Stimulated activated CD8-positive, alpha-beta memory T cell treated with anti-CD3 and anti-CD28 coated beads, Interleukin-4, amount 100 ng/mL, for 1 hour (primary cell): ENCODE measurements at places on chromosomes 12 and 14.

GRCh38 chr14:23578560-23579310 lies at the start of gene JPH4:
JPH4 (minus strand) TSS chr14:23578790; CDS start chr14:23577453, 1,337 bp downstream.
- DNase-seq = no peak

DNA sequence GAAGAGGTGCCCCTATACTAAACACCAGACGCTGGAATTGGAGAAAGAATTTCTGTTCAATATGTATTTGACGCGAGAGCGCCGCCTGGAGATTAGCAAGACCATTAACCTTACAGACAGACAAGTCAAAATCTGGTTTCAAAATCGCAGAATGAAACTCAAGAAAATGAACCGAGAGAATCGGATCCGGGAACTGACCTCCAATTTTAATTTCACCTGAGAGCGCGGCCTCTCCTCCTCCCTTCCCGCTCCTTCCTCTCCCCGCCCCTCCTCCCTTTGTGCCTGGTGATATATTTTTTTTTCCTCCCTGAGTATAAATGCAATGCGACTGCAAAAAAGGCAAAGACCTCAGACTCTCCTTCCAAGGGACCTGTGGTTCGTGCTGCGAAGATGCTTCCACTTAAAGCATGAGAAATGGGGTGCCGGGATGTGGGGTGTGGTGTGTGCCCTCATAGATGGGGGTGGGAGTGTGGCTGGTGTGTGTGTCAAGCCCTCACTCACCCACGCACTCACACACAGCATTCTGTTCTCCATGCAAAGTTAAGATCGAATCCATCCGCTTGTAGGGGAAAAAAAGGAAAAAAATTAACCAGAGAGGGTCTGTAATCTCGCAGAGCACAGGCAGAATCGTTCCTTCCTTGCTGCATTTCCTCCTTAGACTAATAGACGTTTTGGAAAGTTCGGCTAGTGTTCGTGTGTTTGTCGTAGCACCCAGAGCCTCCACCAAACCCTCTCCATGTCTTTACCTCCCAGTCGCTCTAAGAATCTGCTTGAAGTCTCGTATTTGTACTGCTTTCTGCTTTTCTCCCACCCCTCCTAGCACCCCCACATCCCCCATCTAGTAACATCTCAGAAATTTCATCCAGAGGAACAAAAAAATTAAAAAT lies 4.5 kb downstream of the HOXC10 start:
- no peak for DNase-seq

- no peak for DNase-seq
These were observed 482 bp upstream of the PSMC1 start for GRCh38 chr14:90255871-90256270.

- DNase-seq = no peak
These were observed 23.5 kb downstream of the FAM222A start for GRCh38 chr12:109737126-109737525.

- DNase-seq = no peak
These were observed 280.2 kb upstream of the PWP1 start for GRCh38 chr12:107405436-107405835.

GRCh38 chr14:36442824-36443241 lies 77.2 kb downstream of the NKX2-1 start:
- DNase-seq = no peak

DNA sequence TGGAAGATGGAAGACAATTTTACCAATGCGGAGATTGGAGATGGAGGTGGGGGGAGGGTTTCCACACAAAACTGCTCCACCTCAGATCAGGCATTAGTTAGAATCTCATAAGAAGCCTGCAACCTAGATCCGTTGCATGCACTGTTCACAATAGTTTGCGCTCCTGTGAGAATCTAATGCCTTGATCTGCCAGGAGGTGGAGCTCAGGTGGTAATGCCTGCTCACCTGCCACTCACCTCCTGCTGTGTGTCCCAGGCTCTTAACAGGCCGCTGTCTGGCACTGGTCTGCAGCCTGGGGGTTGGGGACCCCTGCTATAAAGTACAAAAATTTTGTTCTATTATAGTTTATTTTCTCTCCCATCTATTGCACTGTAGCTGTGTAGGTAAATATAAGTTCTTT lies 84.9 kb upstream of the FOXG1 start:
- no peak for DNase-seq

GRCh38 chr14:105201925-105202513 lies 20.9 kb upstream of the NUDT14 start:
- no peak for DNase-seq

- DNase-seq = no peak
These were observed 88.5 kb upstream of the ZFP36L1 start for GRCh38 chr14:68881396-68881795.

- no peak for DNase-seq
These were observed 3.4 kb downstream of the NACA start for GRCh38 chr12:56721721-56722120.

DNA sequence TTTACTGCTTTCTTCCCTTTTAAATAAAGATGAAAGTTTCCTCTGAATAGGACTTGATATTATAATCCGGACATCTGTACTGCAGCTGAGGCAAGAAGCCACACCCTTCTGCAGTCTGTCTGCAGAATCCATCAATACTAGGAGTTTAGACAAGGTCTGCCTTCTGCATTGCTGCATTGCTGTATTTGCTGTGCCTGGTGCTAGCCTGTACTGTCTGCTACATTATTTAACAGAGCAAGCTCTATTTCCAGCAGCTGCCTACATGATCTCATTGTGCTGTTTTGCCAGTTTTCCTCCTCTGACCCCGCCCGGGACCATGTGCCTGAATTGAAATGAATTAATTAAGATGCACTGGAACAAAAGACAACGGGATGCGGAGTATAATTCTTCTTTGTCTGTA lies 1.7 kb downstream of the TUBA1A start:
- no peak for DNase-seq
